NCI-H748 treated with DMSO at 0.1 percent for 48 hours (cell line): ENCODE measurements at places on chromosomes 7 and 10.

DNA sequence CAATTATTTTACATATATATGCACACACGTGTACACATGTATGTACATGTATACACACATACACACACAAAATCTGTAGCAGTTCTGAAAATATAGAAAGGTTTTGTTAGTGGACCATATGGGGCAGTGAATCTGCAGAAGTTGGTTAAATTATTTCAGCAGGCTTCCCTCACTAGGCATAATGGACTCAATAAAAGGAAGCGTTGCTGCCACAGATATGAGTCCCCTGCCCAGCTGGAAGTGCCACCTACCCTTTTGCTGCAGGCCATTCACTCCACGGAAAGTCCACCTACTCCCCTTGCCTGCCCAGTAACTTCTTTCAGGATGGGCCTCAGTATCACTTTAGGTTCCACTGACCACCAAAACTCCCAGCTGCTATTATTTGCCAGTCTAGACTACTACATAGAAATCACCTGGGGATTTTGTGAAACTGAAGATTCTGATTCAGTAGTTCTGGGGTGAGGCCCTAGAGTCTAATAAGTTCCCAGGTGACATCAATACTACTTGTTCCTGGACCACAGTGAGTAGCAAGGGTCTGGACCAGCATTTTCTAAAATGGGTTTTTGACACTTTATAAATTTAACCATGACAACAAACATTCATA lies 29.3 kb upstream of the CROT start:
- DNase-seq = no peak

DNA sequence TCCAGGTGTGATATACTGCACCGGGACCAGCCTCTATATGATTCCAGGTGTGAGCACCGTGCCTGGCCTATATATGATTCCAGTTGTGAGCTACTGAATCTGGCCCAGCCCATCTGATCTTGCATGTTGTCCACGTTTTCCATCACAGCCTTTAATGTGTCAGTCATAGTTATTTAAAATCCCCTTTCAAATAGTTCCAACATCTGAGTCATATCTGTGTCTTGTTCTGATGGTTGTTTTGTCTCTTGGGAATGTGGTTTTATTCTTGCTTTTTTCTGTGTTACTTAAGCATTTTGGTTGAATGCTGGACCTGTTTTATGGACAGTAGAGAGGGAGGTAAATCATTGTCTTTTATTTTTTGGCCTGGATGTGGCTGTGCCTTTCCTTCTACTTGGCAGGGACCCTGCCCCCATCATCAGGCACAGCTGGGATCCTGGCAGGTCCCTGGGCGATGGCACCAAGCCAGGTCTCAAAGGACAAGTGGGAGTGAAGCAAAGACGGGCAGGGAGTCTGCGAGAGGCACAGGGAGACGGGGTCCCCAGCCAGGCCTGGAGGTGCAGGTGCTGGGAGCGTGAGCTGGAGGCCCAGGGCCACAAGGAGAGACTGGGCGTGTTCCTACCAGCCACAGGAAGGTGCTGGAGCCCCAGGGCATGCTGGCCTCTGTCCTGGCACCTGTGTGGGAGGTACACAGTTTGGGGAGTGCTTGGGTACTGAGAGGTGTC lies 94.7 kb downstream of the DYNC2I1 start:
- no peak for DNase-seq

GRCh38 chr10:82874671-82875070 lies 999.7 kb downstream of the NRG3 start:
- DNase-seq = no peak

GRCh38 chr7:111381590-111381989 lies 180.7 kb downstream of the IMMP2L start:
- no peak for DNase-seq

GRCh38 chr10:133141958-133142340 lies 18.1 kb upstream of the KNDC1 start:
- no peak for DNase-seq

DNA sequence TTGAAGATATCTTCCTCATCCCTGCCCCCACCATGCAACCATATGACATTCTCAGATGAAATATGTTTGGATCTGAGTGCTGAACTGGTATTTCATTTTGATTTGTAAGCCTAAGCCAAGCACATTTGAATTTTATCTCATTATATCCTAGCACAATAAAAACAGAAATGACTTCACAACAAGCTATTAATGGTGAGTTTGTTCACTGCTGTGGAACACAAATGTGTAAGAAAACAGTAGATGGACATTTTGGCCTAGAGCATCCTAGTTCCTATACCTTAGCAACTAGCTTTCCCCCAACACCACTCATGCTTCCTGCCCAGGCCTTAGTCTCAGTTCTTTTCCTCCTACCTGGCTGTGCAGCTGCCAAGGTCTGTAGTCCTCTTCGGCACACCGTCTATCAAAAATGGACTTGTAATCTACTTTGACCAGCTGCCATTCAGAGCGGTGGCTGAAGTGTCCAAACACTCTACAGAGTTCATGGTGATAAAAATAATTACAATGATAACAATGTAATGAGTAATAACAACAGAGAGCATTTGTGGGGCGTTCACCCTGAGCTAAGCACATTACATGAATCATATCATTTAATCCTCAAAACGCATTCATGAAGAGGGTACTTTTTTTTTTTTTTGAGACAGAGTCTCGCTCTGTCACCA lies 491.9 kb downstream of the SORCS1 start:
- no peak for DNase-seq
